Thymus (tissue), 14 donors: ENCODE measurements at places on chromosomes 1 and 21.

- no peak for DNase-seq
These were observed 1.2 kb upstream of the VWA1 start for GRCh38 chr1:1434131-1434823.

- DNase-seq, result no peak
These were observed 19.4 kb upstream of the CASZ1 start for GRCh38 chr1:10815858-10816195.

DNA sequence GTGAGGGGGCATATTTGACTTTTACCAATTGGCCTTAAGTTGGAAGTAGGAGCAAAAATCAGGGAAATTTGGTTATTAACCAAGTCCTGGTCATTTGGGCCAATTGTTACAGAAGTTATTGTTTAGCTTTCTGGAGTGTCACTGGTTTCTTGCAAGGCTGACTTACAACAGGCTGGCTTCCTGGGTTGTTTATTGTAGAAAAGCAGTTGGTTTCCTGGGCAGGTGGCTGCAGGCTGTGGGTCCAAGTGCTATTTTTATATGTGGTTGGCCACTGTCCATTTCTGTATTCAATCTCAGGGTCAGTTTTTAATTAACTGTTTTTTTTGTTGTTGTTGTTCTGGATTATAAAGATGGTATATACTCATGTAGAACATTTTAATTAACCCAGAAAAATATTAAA, 174.1 kb downstream of the KCNJ6 start:
- DNase-seq, result no peak

DNA sequence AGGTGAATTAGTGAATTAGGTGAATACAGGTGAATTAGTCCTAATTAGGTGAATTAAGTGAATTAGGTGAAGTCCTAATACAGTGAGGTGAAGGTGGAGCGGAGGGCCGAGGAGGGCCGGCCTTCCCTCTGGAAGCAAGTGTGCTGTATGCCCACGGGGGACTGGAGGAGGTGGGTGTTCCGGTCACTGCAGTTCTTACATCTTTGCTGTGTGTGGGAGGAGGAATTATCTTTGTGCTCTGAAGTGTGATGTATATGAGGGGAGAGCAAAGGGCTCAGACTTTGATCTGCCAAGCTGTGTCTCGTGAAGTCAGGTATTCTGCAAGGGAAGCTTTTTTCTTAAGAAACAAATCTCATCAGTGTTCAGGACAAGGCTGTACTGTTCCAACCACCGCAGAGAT, 45.4 kb downstream of the AGPAT3 start:
- DNase-seq, result no peak

DNA sequence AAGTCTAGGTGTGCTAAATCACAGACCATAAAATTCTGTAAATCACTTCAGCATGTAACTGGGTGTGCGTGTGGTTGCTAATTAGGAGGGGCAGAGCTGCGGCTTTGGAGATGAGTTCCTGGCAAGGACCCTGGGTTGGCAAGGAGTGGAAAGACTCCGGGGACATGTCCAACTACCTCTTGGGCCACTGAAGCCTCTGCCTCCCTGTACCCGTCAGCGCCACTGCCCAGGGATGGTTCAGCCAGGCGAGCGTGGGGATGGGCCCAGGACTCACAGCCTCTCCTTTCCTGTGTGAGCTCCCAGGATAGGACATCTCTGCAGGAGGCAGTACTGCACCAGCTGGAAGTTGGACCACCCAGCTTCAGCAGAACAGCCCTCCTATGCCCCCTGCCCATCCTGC, 386.4 kb upstream of the VAMP3 start:
- no peak for DNase-seq

GRCh38 chr1:190436615-190437014, 41.0 kb downstream of the BRINP3 start:
- no peak for DNase-seq

- no peak for DNase-seq
These were observed 8.7 kb downstream of the PLXNA2 start for GRCh38 chr1:208235356-208235981.

DNA sequence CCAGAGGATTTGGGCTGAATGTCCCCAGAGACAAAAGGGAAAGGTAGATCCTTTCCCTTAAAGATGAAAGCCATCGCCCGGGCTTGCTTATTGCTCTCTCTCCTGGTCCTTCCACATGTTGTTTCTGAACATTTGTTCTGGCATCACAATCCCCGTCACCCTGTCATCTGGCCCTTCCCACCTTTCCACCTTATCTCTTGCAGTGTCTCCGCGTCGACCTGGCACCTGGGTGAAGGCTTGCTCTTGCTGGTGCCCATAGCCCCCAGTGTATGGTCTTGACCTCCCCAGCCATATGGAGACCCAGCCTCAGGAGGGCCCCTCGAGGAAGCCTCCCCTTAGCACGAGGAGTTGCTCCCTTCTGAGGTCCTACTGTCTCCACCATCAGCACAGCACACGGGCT, 64.6 kb downstream of the ATP5PO start:
- no peak for DNase-seq

- no peak for DNase-seq
These were observed 29.9 kb downstream of the VASH2 start for GRCh38 chr1:212980123-212980785.

DNA sequence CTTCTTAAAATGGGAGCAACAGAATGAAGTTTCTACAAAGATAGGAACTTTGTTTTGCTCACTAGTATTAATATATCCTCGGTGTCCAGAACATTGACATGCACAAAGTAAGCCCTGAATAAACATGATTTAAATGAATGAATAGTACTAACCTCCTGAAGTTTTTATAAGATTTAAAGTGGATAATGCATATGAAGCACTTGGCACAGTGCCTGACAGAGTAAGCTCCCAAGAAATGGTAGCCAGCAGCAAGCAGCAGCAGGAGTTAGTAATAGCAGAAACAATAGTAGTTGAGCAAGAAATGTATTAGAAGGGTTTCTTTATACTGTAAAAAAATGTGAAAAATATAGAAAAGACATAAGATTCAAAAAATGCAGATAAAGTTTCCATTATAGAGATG, 258.1 kb upstream of the C1orf87 start:
- DNase-seq, result no peak

GRCh38 chr1:185860311-185860710, 126.1 kb downstream of the HMCN1 start:
- no peak for DNase-seq

DNA sequence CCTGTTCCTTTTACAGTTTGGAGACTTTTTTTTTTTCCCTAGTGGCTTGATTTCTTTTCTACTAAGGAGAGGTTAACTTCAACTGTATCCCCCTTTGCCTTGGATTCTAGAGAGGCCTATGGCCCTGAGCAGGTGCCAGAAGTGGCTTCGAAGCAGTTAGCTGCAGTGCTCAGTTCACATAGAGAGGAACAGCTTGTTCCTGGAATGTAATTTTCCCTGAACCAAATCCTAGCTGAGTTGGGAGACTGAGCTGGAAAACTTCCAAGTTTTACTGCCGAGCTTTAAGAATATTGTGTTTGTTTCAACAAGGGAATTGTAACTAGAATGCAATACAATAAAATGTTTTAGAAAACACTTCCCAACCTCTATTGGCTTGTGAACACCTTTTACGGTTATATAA, 17.5 kb downstream of the RD3 start:
- DNase-seq, result no peak

DNA sequence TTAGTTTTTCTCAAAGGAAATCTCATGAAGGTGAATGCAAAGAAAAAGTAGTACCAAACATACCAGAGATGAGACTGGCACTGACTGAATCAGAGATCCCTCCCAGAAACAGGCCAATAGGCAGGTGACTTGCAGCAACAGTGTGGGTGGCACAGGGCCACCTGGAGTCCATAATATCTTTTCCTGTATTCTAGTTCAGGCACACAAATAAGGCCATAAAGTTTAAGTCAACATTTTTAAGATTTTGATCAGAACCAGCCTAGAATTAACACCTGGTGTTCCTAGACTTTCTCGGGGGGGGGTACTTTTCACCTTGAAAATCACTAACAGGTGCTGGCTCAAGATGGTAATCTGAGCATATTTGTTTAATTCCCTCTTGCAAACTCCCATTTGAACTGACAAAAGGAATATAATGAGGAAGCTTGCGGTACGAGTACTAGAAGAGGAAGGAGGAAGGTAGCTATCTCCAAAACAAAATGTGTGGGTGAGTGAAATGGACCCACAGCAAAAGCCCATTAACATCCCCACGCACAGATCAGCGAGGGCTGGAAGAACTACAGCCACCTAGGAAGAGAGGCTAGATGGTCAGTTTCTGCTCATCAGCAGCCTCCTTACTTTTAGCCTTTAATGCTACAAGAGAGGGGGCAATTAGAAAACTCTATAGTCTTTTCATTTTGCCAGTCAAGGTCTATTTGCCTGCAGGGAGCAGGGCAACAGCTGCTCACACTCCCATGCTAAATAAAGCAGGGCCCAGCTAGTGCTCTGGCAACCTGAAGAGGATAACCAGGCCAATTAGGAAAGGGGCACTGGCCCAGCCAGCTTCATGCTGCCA, 18.9 kb downstream of the SDE2 start:
- DNase-seq, result no peak

- no peak for DNase-seq
These were observed 24.0 kb upstream of the ADAM30 start for GRCh38 chr1:119920104-119920968.

GRCh38 chr1:24673341-24673740, 30.2 kb downstream of the SRRM1 start:
- DNase-seq, result no peak

GRCh38 chr1:23555270-23555985, 3.9 kb downstream of the ID3 start:
- no peak for DNase-seq

- DNase-seq, result no peak
These were observed 101.7 kb downstream of the USP25 start for GRCh38 chr21:15831497-15831896.

- DNase-seq, result no peak
These were observed 7.0 kb downstream of the TLR5 start for GRCh38 chr1:223136086-223136485.

DNA sequence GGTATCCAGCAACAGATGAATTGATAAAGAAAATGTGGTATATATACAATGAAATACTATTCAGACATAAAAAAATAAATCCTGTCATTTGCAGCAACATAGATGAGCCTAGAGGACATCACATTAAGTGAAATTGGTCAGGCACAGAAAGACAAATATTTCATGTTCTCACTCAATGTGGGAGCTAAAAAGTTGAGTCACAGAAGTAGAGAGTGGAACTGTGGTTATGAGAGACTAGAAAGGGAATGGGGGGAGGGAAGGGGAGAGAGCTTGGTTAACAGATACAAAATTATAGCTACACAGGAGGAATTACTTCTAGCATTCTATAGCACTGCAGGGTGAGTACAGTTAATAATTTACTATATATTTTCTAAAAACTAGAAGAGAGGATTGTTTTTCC, 37.1 kb upstream of the SERPINC1 start:
- DNase-seq, result no peak

DNA sequence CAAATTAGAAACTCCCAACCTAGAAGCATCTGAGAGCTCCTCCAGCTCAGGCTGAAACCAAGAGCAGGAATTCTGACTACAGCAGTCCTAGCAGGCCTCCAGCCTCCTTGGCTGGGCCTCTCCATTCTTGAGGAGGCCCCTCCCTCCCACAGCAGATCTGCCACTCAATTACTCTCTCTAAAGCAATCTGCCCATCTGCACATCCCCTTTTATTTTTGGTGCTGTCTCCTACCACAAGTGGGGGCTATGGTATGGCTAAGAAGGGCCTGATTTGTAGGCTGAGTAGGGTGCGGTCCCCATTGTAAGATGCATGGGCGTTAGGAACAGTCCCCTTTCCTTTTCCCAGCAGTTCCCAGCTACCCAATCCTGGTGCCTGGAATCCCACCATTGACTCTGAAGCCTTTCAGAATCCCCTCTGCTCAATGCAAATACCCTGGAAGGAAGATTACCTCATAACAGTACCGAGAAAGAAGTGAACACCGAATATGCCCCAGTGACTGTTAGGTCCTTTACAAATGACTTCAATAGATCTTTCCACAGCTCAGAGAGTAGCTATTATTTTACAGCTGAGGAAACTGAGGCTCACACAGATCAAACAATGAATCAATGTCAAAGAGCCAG, 11.6 kb upstream of the TTC39A start:
- DNase-seq, result no peak

- no peak for DNase-seq
These were observed 21.4 kb downstream of the STUM start for GRCh38 chr1:226569879-226570547.

DNA sequence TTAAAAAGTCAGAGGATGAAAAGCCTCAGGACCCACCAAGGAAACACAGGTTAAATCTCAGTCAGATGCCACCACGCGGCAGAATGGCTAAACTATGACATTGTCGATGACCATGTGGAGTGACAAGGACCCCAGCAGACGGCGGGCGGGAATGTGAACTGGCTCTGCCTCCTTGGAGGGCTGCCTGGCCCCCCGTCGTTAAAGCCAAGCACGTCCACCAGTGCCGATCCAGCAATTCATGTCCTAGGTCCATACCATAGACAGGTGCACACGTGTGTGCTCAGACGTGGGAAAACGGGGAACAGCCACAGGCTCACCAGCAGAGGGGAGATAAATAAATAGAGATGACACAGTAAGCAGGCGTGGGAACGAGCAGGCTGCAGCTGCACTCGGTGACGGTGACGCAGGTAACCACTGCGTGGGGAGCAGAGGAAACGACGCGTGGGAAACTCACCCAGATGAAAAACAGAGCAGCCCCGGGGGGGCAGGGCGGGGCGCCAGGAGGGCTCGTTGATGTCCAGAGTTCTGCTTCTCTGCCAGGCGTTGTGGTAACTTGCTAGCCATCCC, 28.3 kb upstream of the PCBP3 start:
- peak; percentile 96 for DNase-seq

GRCh38 chr1:54012863-54013262, 5.1 kb downstream of the LDLRAD1 start:
- DNase-seq, result no peak

- DNase-seq, result no peak
These were observed 204.7 kb upstream of the RGS18 start for GRCh38 chr1:191953526-191953925.

GRCh38 chr21:40640266-40640789, 206.6 kb downstream of the DSCAM start:
- no peak for DNase-seq

DNA sequence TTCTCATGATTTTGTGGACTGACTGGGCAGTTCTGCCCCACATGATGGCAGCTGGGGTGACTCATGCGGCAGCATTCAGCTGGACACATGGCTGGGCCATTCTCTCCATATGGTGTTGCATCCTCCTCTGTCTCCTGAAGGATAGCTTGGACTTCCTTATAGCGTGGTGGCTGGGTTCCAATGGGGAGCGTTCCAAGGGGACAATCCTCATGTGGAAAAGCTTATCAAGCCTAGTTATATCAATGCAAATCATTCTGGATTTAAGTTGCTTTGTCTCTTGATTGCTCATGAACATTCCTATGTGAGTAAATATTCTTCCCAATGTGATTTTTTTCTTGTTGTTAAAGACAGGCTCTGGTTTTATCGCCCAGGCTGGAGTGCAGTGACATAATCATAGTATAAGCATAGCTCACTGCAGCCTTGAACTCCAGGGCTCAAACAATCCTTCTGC, 13.2 kb upstream of the SLC2A1 start:
- DNase-seq, result no peak
